T-cell (primary cell): ENCODE measurements at places on chromosomes 3 and 15.

GRCh38 chr15:92452143-92452542, 58.5 kb downstream of the ST8SIA2 start:
- DNase-seq = no peak

- DNase-seq = no peak
Observed at GRCh38 chr15:29093696-29094343, 175.8 kb downstream of the NSMCE3 start.

GRCh38 chr3:164306042-164306441, 772.3 kb downstream of the SI start:
- no peak for DNase-seq

DNA sequence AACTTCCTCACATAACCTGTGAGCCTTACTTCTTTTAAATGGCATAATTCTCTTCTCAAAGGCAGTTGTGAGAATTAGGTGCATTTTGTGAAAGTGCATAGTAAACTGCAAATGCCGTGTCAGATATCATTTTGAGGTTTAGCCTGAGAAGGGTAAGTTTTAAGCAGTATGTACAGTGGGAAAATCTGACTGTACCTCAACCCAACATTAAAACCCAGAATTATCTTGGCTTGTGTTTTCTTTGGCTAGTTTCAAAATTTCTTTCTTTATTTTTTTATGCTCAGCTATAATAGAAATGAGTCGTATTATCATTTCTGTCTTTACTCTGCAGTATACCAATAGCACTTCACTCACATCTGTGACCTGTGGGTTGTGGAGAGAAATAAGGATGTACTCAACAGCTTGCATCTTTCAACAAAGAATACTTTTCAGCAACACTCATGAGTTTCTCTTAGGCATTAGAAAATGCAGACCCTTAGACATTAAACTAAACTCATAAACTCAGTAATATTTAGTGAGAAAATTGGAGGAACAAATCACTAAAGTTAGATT, 65.7 kb downstream of the RASA2 start:
- no peak for DNase-seq

- no peak for DNase-seq
Observed at GRCh38 chr3:190116551-190117067, 4.1 kb downstream of the P3H2 start.

GRCh38 chr15:60906146-60906674, 322.9 kb downstream of the RORA start:
- DNase-seq = no peak

DNA sequence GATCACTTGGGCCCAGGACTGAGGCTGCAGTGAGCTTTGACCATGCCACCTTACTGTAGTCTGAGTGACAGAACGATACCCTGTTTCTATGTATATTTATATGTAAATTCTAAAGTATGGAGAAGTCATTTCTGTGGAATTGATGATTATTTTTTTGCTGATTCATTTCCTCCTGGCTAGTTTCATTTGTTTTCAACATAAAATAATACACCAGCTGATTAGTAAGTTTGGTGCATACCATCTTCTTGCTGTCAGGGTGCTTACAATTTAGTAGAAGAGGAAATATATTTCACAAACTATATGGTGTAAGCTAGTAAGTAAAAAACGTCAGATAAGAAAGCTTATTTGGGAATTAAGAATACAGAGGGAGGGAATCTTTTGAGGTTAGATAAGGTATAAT, 36.0 kb downstream of the SLC25A26 start:
- no peak for DNase-seq

GRCh38 chr15:65059369-65059750, 8.4 kb downstream of the RASL12 start:
- no peak for DNase-seq

DNA sequence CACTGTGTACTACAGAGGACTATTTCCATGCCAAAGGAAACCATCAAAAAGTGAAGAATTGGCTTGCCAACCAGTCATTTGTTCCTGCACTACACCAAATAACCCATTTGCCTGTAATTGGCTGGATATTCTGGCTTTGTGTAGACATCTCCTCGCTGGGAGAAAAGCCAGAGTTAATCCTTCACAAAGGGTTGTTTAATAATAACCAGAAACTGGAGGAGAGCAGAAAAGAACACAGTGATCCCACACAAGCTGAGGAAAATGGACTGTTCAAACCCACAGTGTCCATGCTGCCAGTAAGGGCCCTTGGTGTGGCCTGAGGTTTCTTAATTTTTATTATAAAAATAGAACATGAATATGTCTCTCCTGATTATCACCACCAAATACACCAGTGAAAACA, 294.0 kb downstream of the RORA start:
- no peak for DNase-seq

DNA sequence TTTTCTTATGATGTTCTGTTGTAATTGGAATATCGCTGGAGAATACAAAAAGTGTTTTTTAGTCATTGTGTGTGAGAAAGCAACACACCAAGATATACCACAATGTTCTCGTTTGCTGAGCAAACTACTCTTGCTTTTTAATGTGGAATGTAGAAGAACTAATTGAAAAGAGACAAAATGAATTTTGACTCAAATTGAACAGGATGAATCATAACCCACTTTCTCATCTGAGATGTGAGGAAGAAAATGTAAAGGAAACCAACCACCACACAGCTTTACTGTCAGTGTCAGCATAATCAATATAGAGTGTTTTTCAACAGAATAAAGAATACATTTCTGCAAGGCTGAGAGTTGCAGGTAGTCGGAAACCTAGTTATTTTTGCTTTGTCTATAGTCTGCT, 448.8 kb upstream of the TPRG1 start:
- no peak for DNase-seq

DNA sequence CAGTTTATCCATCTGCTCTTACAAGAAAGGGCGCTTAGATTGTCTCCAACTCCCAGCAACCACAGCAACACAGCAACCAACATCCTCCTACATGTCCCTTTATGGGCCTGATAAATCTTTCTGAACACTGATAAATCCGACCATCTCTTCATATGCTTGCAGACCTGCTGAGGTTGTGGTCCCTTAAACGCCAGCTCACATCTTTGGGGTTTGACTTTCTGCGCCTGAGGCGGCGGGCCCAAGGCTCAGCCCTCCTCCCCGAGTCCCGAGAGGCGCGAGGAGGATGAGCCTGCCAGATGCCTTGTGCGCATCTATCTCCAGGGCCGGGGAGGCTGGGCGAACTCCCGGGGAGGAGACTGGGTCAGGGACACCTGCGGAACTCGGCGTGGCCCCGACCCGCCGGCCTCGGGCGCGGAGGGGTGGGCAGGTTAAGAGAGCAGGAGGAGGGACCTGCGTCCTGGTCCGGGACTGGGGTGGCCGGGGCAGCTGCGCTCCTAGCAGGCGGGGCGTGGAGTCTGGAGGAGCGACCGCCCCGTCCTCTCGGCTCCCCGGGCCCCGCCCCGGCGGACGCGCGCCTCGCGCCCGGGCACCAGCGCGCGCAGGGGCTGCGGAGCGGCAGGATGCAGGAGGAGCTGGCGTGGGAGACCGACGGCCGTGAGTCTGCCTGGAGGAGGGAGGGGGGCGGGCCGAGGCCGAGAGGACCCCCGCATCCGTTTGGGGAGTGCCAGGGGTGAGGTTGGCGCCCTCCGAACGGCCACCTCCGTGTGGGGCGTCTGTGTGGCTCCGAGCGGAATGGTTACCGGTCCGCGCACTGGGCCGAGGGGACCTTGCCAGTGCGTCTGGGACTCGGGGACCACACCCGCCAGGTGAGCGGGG, at the start of gene ANKDD1A:
Gene ANKDD1A, plus strand, starts transcription at position 592 of the 876 bp plus-strand sequence. Its CDS starts 29 bp downstream, at position 621.
- peak; percentile 29 for DNase-seq

DNA sequence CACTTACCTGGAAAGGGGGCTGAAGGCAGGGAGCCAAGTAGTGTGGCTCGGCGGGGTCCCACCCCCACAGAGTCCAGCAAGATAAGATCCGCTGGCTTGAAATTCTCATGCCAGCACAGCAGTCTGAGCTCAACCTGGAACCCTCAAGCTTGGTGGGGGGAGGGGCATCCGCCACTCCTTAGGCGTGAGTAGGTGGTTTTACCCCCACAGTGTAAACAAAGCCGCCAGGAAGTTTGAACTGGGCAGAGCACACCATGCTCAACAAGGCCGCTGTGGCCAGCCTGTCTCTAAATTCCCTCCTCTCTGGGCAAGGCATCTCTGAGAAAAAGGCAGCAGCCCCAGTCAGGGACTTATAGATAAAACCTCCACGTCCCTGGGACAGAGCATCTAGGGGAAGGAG, 156.3 kb downstream of the KBTBD8 start:
- DNase-seq = no peak

DNA sequence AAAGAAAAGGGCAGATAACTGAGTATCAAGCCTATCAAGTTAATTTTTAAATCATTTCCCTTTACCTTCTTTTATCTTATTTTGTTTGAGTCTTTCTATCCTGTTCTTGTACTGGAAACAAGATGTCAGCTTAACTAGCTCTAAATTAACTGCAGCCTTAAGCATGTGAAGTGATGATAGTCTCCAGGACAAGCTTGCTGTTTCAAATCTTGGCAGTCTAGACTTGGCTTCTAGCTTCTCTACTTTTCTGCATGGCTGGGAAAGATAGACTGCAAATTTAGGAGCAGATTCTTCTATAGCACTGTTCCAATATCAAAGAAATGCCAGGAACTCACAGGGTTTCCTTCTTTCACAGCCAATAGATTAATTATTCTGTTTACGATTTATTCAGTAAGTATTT, 1034.4 kb downstream of the TUSC7 start:
- DNase-seq = no peak

- no peak for DNase-seq
Observed at GRCh38 chr3:103617961-103618360, 1183.1 kb downstream of the ZPLD1 start.

- no peak for DNase-seq
Observed at GRCh38 chr15:69871511-69872134, 226.1 kb downstream of the TLE3 start.

- no peak for DNase-seq
Observed at GRCh38 chr3:127325629-127325961, 37.7 kb upstream of the PRR20G start.
